Dermis microvascular lymphatic vessel endothelial cell (primary cell): ENCODE measurements at places on chromosomes 1 and 21.
A peak's percentile ranks its signal among the peaks of the same experiment; 100 is the strongest.

- DNase-seq: peak; percentile 45
These were observed 646 bp downstream of the MAPKAPK2 start for GRCh38 chr1:206685334-206685768.

- no peak for DNase-seq
These were observed 1.2 kb upstream of the ATF3 start for GRCh38 chr1:212607206-212607912.

DNA sequence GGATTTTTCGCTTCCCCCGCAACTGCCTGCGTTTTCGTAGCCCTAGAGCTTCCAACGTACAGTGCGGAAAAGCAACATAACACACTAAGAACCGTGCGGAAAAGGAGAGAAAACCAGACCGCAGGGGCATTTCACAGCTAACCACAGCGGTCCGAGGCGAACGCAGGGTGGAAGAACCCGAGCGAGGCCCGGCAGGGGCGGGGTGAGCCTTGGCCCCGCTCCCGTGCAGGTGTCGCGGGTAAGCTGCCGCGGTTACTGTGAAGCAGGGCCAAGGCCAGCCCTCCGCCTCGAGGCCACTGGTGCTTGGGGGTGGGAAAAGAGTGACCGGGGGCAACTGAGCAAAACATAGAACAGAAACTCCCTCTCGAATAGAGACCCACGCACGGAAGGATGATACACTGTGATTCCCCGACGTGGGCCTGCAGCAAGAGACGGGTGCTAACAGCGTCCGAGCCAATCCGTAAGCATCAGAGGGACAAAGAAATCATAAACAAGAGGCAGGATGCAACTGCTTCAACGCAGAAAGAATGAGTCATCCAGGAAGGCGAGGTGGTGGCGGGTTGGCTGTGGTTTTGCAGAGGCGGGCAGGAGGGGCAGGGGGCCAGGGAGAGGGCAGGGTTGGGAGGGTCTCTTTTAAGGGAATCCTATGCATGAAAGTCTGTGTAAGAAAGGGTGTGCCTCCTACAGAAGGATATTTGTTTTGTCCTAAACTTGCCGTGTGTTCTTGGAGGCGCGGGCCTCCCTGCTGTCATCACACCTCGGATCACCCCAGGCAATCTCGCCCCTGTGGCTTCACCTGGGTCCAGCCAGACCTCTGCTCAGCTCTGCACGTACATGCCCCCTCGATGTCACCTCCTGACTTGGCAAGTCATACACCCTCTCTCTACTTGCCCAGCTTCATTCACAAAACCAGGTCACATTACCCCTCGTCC lies 7.3 kb downstream of the GNG4 start:
- DNase-seq: peak; percentile 86

- DNase-seq: no peak
These were observed 264.7 kb downstream of the KIF26B start for GRCh38 chr1:245419461-245419978.

DNA sequence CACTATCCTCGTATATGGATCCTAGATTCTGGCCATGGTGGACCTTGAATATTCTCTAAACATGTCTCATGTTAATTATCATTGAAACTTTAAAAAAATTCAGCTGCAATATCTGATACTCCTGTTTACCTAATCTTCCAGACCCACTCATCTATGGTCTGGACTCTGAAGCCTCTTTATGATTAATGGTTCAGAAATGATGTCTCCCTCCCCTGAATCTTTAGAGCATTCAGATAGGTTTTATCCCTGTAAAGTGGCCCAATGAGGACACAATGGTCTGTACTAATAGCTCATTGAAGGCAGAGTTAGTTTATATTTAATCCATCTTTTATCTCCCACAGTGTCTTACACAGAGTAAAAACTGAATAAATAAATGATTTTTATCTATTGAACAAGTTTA lies 53.0 kb upstream of the DUSP10 start:
- DNase-seq: no peak

GRCh38 chr1:34597877-34598514 lies 156.9 kb upstream of the GJB5 start:
- peak; percentile 49 for DNase-seq

DNA sequence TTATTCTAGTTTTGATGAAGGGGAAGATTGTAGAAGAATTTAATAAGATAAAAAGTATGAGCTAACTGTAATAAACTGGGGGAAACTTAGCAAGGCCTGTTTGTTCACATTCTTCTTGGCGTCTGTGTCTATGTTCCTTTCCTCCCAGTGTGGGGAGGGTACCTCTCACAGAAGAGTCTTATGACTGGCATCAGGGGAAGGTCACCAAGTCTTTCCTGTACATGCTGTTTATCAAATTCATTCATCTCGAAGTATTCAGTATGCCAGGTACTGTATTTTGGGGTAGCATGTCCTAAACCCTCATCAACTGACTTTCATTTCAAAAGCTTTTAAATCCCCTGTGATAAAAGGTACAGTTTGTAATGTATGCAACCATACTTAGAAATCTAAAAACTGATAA lies 78.4 kb downstream of the HS2ST1 start:
- DNase-seq: peak; percentile 15

- no peak for DNase-seq
These were observed 20.5 kb upstream of the UBL4B start for GRCh38 chr1:110091791-110092190.

- DNase-seq: no peak
These were observed 28.3 kb downstream of the GPR157 start for GRCh38 chr1:9100471-9101043.

DNA sequence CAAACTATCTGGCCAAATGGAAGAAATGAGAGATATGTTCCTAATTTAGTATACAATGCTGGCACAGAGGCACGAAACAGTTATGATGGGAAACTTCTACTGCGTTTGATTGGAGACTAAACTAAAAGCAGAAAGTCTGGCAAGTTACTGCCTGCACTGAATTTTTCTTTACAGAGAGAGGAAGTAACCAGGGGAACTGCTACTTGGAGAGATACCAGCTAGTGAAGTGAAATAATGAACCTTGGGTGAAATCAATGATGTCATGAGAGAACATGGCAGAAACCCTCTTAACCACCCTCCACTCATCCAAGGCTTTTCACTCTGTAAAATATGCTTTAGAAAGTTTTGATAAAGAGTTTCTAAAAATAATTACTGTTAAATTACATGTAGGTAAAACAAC lies 29.3 kb downstream of the NIBAN1 start:
- DNase-seq: no peak

DNA sequence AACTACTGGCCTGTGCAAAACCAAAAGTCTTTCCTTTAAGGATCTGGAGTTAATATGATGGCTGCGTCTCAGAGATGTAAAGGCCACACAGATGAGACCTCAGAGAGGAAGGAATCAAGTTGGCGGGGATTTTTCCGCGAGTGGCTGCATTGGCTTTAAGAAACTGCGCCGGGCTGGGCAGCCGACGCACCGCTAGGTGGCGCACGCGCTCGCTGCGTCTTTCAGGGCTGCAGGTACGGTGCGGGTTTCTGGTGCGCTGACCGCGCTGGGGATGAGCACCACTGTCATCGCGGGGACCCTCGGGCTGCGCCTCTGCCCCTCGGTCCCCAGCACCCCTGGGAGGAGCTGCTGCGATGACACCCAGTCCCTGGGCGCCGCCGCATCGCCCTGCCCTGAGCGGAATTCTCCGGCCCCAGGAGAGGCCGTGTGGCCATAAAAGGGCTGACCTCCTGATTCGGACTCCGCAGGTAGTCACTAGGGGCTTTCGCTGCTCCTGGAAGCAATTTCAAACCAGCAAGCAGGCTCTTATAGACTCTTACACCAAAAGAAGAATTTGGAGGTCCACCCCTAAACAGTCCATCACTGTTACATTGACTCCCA lies 241.0 kb downstream of the KCNJ6 start:
- peak; percentile 58 for DNase-seq

GRCh38 chr1:84876353-84876752 lies 16.7 kb downstream of the LPAR3 start:
- no peak for DNase-seq

- DNase-seq: no peak
These were observed 6.8 kb downstream of the ATG4C start for GRCh38 chr1:62790716-62791115.

DNA sequence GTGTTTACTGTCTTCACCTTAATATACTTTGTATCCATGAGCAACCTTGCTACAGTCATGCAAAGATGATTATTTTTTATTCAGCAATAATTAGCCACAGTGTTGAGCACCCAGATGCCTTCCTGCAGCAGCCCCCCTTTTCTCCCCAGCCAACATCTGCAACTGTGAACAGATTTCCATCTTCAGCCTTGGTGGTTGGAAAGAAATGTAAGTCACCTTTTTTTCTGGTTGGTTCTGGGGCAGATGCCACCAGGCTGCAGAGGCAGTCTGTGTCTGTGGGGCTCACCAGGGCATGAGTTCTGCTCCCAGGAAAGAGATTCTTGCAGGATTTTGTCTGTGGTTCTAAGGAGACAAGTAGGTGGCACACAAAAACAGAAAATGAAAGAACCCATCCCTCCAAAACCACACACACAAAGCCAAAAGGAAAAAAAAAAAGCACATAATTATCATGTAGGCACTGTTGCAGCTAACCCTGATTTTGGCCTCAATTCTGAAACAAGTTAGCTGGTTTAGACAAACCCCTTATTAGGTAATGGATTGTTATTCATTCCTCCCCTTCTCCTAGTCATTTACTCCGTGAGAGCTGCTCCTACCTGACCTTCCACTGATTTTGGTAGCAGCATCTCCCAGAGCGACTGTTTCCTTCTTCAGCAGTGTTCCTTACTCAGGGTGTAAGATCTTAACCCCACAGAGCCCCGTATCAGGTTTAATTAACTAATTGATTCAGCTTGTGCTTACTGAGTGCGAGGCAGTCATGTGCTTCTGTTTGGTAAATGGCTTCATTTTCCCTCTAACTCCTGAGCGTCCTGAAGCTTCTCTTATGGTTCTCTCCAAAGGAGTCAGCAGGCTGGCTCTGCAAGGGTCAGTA lies 36.5 kb downstream of the GALNT2 start:
- DNase-seq: no peak

DNA sequence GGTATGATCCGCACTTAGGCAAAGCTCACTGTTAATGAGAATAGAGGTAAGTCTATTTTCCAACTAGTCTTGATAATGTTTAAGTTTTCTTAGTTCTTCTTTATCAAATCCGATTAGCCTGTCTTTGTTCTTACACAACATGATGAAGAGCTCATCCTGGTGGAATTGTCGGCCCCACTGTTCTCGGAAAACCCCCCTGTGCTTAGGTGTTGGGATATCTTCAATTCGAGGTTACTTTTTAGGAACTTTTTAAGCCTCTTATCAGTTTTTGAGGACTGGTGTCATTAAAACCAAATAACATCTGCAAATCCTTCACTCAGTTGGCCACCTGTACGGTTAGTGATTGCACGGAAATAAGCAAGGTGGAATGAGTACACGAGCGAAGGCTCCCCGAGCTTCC lies 60.7 kb upstream of the KIF26B start:
- no peak for DNase-seq

DNA sequence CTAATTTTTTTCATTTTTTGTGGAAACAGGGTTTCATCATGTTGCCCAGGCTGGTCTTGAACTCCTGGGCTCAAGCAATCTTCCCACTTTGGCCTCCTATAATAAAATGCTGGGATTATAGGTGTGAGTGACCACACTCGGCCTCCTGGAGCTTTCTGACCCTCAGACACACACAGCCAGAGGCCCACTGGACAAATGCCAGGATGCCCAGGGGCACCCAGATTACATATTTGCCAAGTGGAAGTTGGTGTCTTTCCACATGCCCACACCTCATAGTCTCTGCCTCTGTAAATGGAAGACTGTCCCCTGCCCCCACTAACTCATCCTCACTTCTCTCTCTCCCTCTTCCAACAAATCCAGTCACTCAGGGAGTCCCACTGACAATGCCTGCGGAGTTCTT lies 63.4 kb upstream of the LRP8 start:
- no peak for DNase-seq

GRCh38 chr1:7896994-7897393 lies 43.6 kb downstream of the TNFRSF9 start:
- no peak for DNase-seq

DNA sequence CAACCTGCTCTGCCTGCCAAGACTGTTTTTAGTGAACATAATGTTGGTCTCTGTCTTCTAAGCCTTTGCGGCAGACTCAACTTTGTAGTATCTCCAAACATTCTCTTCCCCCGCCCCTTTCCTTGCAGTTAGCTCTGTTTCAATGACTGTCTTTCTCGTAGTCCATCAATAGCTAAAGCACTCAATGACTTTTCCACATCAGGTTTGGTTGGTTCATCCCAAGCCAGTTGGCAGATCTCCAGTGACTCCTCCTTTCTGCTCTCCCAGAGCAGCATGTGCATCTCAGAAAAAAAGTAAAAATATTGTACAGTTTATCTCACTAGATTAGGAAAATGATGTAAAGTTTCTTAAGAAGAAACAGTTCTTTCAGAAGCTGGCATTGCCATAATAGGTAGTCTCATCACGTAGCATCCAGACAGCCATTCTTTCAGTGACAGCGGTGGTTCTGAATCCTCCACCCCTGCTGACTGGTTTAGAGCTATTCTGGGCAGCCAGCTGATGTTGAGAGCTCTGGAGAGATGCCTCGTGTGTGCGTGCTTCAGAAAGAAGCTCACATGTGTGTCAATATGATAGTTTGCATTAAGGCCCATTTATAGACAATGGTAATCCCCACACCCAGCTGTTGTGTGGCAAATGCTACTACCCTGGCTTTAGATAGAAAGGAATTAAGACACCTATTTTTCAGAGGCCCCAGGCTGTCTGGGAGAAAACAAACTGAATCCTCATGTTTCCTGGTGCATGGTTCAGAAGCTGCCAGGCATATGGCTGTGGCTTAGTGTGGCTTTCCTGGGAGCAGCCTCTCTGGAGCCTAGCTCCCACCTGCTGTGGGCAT lies 53.2 kb downstream of the CNN3 start:
- no peak for DNase-seq

GRCh38 chr1:213371847-213372619 lies 321.0 kb downstream of the RPS6KC1 start:
- no peak for DNase-seq

DNA sequence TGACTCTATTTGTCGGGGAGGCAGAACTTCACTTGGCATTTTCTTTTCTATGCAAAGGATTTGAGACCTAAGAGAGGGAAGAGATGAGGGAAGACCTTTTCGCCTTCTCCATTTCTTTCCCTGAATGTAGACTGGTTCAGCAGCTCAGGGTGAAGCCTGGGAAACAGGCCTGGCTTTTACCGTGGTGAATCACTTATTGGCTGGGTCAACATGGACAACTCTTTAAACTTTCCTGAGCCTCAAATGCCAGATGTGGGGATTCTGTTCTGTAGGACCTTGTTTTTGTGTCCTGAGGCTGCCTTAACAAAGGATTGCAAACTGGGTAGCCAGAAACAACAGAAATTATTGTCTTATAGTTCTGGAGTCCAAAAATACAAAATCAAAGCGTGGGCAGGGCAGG lies 455.8 kb upstream of the VAMP3 start:
- DNase-seq: no peak

- no peak for DNase-seq
These were observed 8.4 kb upstream of the PIGR start for GRCh38 chr1:206954459-206955342.

DNA sequence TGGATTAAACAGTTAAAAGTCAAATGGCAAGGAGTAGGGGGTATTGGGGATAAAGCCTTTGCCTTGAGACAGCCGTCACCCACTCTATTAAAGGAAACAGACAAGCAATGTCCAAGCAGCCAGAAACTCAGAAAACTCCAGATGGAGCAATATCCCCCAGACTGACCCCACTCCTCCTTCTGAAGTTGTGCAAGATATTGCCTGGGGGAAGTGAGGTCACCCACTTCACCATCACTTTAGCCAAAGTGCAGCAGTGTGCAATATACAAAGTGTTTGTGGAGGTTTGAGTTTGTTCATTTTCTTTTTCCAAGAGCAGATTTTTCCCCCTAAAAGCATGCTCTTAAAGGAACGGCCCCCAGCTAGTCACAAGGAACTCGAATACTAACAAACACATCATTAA lies 125.1 kb downstream of the ETS2 start:
- no peak for DNase-seq

GRCh38 chr1:226674892-226675714 lies 64.0 kb downstream of the ITPKB start:
- peak; percentile 35 for DNase-seq
